Naive thymus-derived CD8-positive, alpha-beta T cell (primary cell): ENCODE measurements at places on chromosomes 5 and 9. TPM values are rescaled to one million over a fixed set of nuclear protein-coding genes. Genes with fewer than 3 reads are reported as not detected.

The NMUR2 gene
- total RNA-seq = not detected

The HMGCR gene
- total RNA-seq = 39.2 TPM

DNA sequence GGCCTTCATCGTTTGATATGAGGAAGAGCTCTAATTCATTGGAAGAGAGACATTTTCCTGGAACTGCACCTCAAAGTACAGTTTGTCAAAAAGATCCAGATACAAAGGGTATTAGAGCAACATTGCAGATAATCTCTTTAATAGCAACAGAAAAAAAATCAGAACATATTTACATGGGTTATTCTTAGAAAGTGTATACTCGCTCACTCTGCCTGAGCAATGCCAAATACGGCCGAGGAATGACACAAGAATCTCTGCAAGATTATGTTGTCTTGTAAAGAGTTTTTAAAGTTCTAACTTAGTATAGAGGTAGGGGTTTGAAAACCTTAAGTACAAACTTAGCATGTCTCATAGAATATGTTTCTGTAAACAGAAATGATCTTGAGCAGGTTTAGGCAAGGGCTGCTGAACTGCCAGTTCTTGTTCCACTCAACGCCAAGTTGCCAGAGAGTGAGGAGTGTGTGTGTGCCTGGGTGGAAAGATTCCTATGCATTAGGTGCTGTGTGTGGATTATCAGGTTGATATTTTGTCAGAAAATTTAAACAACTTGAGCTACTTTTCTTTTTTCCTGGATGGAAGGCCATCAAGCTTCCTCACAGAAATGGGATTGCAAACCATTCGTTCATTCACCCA is 41.8 kb upstream of the ERCC6L2 start:
- no peak for DNase-seq

- no peak for DNase-seq
Measured at GRCh38 chr9:135146766-135147473, 59.5 kb downstream of the OLFM1 start.

DNA sequence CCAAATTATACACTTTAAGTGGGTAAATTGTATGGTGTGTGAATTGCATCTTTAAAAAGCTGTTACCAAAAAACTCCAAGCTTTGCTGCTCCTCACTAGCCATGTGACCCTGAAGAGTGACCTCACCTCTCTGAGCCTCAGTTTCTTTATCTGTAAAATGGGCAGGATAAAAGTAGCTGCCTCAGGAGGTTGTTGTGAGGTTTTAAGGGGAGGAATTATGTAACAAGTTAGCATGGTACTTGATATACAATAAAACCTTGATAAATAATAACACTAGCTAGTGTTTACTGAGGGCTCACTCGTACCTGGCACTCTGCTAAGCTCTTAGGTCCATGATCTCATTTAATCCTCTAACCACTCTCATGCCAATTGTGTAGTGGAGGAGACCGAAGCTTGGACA is 19.0 kb upstream of the PHF19 start:
- DNase-seq = no peak

- DNase-seq = no peak
Measured at GRCh38 chr5:62046191-62046590, 259.8 kb upstream of the KIF2A start.

DNA sequence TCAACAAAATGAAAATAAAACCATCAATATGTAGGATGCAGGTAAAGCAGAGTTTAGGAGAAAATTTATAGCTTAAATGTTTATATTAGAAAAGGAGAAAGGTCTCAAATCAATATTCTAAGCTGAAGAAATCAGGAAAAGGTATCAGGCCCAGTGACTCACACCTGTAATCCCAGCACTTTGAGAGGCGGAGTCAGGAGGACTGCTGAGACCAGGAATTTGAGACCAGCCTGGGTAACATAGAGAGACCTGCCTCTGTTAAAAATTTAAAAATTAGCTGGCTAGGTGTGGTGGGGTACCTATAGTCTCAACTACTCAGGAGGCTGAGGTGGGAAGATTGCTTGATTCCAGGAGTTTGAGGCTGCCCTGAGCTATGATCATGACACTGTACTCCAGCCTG is 32.2 kb downstream of the CCDC69 start:
- DNase-seq = no peak

DNA sequence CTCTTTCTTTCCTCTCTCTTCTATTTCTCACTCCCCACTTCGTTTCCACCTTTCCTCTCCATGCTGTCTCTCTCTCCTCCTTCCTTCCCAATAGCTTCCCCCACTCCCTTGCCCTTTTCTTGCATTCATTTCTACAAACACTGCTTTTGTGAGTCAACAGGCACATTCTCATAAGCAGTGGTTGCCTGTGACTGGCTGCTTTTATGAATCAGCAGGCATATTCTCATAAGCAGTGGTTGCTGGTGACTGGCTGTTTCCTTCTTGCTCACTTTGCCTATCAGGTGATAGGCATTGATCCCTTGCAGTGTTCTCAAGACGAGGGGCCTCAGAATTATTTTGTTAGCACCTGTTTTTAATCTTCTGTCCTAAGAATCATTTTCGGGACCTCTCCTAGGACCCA is 116.1 kb upstream of the ACTBL2 start:
- no peak for DNase-seq

DNA sequence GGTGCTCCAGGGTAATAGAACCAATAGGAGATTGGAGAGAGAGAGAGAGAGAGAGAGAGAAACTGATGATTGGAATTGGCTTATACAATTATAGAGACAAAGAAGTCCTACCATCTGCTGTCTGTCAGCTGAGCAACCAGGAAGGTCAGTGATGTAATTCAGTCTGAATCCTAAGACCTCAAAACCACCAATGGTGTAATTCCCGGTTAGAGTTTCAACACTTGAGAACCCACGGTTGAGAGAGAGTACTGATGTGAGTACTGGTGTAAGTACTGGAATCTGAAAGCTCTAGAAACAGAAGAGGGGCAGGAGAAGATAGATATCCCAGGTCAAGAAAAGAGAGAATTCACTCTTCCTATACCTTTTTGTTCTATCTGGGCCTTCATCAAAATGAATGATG is 775.8 kb downstream of the EFNA5 start:
- DNase-seq = no peak

DNA sequence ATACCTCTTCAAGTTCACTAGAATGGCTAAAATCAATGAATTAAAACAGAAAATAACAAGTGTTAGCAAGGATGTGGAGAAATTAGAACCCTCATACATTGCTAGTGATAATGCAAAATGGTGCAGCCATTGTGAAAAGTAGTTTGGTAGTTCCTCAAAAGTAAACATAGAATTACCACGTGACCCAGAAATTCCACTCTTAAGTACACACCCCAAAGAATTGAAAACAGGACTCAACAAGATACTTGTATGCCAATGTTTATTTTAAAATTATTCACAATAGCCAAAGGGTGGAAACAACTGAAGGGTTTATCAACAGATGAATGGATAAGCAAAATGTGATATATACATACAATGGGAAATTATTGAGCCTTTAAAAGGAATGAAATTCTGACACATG is 70.3 kb downstream of the BARX1 start:
- no peak for DNase-seq
